ENCODE measurements at places on chromosomes 2 and 18.

GRCh38 chr2:72112401-72112800 is 35.3 kb downstream of the CYP26B1 start:
- no peak for DNase-seq

- DNase-seq: no peak
Measured at GRCh38 chr2:239247401-239248245, 153.2 kb downstream of the HDAC4 start.

- DNase-seq: peak; percentile 43
Measured at GRCh38 chr18:76821875-76822505, 367 bp upstream of the ZNF236 start.

DNA sequence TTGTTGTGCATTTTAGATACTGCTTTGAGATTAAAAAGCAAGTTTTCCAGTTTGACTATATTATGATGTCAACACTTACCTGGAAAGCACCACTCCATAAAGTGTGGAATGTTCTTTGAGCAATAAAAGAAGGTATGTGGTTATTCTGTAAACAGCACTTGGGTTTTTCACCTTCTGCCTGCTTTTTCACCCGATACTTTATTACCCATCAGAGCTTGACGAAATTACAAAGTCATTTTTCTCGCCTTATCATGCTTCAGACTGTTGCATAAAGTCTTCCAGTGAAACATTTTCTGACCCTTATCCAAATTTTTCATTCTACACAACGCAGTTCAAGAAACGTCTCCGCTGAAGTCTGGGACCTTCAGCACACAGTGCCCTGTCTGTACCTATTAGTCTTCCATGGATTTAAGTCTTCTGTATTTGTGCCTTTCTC is 25.2 kb downstream of the CAB39 start:
- DNase-seq: no peak

- no peak for DNase-seq
Measured at GRCh38 chr2:37149626-37150322, 7.0 kb downstream of the EIF2AK2 start.

GRCh38 chr2:197911667-197912066 is 107.3 kb downstream of the PLCL1 start:
- DNase-seq: no peak

- no peak for DNase-seq
Measured at GRCh38 chr2:181680937-181681811, 857 bp upstream of the NEUROD1 start.

DNA sequence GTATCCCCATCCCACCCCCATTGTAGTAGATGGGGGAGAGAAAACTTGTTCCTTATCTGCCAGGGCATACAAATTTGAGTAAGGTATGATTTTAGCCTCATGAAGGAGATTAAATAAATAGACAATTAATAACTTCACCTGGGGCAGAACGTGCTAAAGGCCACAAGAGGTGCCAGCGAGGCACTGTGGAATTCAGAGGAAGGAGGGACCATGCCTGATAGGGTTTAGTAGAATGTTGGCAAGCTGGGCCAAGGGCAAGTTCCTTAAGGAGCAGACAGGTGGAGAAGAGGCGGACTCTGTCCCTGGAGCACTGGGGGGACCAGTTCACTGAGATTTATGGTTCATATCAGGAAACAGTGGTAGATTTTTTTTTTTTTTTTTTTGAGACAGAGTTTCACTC is 22.5 kb downstream of the STAMBP start:
- no peak for DNase-seq

GRCh38 chr2:46181789-46182530 is 115.2 kb upstream of the EPAS1 start:
- DNase-seq: no peak

DNA sequence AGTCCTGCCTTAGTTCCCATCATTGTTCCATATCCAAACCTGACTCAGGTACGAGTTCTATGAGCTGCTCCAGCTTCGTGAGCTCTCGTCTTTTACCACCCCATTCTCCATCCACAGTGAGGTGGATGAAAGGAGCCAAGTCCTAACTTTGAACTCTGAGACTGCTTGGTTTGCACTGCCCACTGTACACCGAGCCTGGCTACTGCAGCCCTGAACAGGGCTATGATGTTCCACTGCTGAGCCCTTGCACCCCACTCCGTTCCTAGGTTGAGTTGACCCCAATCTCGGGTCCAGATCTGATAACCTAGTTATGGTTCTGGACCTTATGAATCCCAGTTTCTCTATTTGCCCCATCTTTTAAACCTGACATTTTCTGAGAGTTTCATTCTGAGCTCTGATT is 5.3 kb upstream of the DYNAP start:
- no peak for DNase-seq

DNA sequence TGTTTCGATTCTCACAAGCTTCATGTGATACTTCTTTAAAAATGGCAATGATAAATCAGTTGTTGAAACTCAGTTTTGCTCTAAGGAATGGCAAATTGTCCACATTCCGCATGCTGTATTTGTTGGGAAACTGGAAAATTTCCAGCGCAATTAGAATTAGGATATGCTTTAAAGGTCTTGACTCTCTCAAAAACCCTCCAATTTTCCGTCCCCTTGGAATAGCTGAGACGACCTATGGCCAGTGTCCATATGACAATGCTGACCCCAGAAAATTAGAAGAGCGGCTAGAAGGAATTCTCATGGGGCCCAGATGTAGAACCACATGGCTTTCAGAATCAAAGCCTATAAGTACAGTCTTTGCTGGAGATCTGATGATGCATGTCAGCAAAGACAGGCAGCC is 170.8 kb downstream of the TMEM18 start:
- no peak for DNase-seq

DNA sequence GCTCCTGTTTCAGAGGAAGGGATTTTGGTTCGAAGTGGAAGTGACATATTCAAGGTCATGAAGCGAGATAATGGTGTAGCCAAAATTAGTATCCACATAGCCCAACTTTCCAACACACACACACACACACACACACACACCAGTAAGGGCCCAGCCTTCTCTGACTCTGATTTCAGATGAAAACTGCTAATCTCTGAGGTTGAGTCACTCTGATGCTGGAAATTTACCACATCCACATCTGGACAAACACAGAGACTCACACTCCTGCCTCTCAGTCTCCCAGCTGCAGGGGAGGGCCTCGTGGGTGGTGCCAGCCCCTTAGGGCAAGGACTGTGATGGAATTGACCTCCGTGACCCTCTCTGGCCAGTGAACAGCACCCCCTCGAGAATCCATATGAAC is 29.0 kb upstream of the SLC35F6 start:
- DNase-seq: no peak

GRCh38 chr2:240817496-240818292 is 2.3 kb downstream of the KIF1A start:
- DNase-seq: no peak

DNA sequence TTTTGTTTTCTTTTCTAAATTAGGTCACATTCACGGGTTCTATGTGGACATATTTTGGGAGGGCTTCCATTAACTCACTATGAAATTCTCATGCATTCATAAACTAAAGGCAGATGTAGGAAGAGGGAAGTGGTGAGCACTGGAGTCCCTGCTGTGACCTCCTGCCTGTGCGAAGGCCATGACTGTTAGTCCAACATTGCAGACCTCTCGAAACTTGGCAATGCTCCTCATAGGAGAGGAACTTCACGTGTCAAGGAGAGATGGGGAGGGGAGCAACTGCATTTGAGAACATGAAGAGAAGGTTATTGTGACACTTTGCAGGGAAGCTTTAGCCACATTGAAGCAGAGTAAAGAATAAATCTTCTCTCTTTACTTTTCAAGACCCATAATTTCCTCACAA is 126.4 kb upstream of the HNMT start:
- no peak for DNase-seq

- DNase-seq: no peak
Measured at GRCh38 chr18:43680096-43680495, 402.8 kb upstream of the SYT4 start.

GRCh38 chr2:222427646-222428301 is 3.4 kb downstream of the SGPP2 start:
- DNase-seq: no peak

- no peak for DNase-seq
Measured at GRCh38 chr2:155033652-155034051, 335.2 kb downstream of the KCNJ3 start.

DNA sequence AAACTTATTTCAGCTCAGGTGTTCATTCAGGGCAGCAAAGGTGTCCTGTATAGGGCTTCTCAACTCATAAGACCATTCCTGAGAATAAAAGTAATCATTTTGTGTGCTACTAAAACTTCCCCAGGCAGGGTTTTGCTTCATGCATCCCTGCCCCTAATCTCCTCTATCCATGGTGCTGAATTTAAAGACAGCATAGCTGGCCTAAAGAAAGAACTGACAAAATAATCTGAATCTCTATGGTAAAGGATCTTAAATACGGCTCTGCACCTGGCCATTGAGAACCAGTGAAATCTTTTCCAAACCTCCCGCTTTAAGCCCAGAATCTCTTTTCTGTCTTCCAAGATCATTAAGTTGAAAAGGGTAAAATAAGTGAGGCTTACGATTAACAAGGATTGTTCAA is 292.1 kb upstream of the KLHL29 start:
- no peak for DNase-seq

GRCh38 chr2:84373391-84373790 is 85.7 kb downstream of the SUCLG1 start:
- no peak for DNase-seq

DNA sequence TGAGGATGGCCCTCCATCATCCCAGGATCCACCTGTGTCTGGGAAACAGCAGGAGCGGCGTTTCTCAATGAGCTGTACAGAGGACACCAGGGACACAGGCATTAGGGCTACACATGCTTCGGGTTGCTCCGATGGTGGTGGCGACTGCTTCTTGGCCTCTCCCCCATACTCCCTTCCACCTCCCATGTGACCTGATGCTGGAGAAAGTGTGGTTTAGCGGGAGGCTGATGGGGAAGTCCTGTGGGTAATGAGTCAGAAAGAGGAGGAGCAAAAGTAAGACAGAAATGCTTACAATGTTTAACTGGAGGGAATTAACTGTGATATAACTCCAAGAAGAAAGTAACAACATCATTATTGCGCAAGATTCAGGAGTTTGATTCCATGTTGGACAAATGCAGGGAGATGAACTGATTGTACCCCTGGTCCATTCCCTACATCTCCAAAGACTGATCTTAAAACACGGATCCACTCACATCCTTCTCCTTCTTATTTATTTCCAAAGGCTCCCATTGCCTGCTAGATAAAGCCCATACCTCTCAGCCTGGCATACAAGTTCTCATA is 186.6 kb downstream of the NRP2 start:
- no peak for DNase-seq

DNA sequence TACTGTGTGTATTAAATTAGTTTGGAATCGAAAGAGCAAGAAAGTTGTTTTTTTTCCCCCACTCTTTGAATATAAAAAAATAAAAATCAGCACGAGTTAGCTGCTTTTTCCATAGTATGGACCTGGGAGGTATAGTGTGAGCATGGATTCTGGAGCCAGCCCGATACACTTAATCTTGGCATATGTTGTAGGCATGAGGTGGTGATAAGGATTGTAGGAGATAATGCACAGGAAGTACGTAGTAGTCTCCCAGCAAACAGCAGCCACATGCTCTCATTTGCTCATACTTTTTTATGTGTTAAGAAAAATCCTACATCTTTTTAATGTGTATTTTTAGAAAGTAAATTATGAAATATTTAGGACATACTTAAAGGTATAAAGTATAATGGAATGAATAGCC is 2.1 kb upstream of the DNAJC27 start:
- no peak for DNase-seq

DNA sequence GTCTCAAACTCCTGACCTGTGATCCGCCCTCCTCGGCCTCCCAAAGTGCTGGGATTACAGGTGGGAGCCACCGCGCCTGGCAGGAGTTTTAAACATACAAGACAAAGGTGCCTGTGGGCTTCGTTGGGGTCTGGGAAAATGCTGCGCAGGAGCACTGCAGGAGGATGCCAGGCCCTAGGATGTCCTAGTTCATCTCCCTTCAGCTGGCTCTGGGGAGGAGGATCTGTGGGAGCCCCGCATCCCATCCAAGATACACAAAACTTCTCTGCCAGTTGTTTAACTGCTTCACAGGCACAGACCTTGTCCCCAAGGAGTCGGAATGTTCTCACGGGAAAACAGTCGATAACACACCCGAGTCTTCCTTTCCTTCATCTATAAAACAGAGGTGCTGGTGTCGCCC is 89.1 kb downstream of the POLR1A start:
- DNase-seq: no peak

GRCh38 chr2:120777787-120778186 is 42.1 kb downstream of the GLI2 start:
- no peak for DNase-seq

DNA sequence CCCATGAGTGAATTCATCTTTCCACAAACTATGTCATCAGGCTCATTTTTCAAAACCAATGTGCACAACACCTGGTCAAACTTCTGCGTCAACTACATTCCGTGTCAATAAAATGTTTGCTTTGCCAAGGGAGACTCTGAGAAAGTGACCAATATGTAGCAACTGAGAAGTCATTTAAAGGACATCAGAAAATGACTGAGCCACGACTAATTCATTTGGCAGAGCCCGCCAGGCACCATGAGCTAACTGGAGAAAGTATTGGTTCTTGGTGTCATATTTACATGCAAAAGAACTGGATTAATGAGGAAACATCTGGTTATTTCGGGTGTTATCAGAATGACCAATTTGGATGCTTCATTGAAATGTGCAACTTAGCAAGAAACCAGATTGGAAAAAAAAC is 7.2 kb downstream of the RND3 start:
- DNase-seq: no peak

- DNase-seq: no peak
Measured at GRCh38 chr18:49021433-49022129, 70.8 kb upstream of the SMAD7 start.

DNA sequence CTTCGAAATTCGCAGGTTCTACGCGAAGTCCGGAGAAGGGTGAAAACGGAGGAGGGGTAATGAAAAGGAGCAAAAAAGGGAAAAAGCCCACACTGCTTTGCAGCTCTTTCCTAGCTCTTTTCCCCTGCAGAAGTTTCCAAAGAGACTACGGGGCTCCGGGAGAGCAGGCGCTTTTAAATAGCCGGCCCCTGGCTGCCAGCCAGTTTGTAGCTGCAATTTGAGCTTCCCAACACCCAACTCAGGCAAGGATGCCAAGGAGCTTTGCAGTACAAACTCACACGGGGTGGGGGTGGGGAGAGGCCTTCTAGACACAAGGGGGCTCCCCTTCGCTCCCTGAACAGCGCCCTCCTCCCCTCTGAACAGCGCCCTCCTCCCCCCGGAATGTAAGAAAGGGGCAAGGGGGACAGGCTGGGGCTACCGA is at the start of gene IGFBP5:
Gene IGFBP5 (minus strand): TSS at position 149 of the 421 bp plus-strand sequence. CDS start 774 bp downstream, outside the sequence.
- no peak for DNase-seq

DNA sequence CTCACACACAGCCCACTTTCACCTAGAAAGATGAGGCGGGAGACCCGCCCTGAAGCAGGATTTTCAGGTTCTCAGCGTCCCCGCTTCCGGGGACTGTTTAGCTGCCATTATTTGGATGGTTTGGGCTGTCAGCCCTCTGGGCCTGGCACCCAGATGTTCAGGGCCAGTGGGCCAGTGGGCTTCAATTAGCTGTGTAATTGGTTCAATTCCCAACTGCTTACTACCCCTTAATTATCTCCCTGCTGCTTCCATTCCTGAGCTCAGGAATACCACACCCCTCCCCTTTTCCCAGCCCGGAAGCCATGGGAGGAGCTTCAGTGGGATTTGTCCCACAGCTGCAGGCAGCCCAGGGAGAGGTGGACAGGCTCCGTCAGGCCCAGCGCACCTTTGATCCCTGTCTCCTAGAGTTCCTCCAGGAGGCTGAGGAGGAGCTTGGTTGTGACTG is 114.1 kb upstream of the MYCN start:
- DNase-seq: no peak
